ENCODE measurements at places on chromosomes 5 and 9.

DNA sequence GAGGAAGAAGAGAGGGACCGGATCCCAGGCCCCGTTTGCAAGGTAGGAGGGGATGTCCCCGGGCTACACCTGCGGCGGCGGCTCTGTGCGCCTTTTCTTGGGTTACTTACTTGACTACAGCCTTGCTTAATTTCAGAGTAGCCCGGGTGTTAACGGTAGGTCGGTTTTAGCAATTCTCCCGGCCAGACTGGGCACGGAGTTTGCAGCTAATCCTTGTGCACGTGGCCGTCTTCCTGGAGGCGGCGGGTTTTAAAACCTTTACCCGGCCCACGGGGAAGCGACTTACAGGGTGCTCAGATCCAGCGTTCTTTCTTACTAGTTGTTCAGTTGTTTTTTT lies 313 bp downstream of the BRIX1 start:
- DNase-seq, result no peak

DNA sequence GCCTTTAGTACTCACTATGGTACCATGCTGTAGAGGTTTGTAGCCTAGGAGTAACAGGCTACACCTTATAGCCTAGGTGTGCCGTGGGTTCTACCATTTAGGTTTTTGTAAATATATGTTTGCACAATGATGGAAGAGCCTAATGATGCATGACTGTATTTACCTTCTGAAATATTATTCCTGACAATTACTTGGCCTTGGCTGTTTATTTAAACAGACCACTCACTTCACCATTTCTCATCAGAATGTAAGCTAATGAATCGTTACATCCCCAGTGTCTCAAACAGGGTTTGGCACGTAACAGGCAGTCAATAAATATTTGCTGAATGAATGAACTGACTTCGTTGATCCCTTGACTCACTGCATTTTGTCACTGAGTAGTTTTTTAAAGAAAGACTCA lies 93.1 kb downstream of the MED27 start:
- DNase-seq, result no peak

DNA sequence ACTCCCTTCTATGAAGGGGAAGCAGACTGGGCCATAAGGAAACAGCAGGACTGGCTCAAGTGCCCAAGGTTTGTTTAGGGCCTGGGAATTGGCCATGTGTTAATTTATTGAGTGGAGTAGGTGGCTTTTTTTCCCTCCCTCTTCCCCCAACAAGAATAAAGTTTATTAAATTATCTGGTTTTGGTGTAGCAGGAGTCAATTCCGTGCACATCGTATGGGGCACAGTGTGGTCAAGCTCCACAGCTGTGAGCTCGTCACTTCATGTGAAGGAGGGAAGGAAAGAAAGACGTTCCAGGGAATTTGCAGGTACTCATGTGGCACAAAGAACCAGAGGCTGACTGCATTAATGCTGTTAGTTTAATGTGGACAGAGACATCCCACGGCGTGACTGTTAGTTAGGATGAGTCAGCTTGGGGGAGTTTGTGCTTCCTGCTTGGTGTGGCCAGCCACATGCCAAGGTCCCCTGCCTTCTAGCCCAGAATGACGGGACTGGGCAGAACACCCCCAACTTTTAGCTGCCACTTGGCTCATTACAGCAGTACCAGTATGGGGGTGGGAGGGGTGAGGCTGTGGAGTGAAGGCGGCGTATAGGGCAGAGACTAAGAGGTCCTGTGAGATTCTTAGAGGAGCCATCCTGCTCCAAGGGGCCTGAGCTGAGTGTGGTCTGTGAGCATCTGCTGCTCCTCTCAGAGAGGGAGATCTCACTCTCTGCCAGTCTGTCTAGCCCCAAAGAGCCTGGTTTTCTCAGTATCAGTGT lies 33.2 kb downstream of the CSF1R start:
- DNase-seq, result no peak

GRCh38 chr5:2427983-2428382 lies 323.5 kb downstream of the IRX2 start:
- no peak for DNase-seq

DNA sequence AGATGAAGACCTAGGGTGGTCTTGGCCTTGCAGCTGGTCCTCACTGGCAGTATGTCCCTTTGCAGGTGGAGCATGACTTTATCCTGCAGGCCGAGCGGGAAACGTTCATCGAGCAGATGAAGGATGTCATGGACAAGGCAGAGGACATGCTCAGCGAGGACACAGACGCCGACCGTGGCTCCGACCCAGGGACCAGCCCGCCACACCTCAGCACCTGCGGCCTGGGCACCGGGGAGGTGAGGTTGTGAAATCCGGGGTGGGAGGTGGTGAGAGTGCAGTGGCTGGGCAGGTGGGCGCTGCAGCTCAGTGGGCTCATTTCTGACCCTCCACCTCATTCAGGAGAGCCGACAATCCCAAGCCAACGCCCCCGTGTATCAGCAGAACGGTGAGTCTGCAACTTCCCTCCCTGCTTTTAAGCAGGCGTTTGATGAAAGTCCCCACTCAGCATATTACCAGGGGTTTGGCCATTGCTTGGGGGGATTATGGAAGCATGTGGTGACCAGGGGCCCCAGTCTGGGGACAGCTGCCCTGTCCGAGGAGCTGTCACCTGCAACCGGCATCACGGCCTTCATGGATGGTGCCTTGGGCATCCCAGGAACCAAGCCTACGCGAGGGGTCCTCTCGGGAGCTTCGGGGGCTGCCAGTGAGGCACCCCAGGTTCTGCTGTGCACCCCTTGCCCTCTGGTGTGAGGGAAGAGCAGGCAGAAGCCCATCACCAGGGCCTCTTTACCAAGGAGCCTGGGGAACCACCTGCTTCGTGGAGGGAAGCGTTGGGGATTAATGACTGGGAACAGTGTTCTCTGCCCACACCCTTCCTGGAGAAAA lies 84.0 kb downstream of the WNK2 start:
- DNase-seq, result no peak

DNA sequence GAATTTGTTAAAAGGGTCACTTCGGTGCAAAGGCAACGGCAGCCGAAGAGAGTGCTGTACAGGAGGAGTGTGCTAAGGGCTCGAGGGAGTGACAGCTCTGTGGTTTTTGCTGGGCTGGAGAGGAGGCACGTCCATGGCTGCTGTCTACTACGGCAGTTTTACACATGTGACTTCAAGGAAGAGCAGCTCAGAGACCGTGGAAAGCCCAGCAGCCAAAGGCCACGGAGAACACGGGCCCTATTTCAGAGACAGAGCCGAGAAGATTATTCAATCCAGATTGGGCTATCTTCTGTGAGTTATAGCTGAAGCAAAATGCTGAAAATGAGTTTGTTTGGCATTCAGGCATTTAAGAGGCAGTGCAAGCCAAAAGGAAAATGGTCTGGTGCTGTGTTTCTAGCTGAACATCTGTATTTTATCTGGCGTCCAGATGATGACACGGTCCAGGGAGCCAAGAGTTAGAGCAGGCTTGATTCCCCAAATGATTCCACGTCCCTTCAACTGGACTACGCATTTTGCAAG lies 96.4 kb downstream of the RFK start:
- no peak for DNase-seq

DNA sequence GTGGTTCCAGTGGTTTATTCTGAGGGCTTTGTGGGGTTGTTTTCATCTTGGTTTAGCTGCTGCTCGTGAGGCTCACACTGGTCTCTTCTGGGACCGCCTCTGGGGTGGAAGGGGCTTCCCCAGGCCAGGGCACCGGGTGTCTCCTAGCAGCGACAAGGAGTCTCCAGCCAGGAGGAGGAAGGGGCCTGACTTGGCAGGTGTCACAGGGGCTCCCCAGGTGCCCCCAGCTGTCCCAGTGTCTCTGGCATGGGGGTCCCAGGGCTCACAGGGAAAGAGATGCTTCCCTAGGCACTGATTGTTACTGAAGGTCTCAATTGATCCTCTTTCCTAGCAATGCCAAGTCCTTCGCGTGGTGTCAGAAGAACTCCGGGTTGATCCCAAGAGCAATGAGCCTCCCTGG lies 241.1 kb upstream of the IRX4 start:
- no peak for DNase-seq

DNA sequence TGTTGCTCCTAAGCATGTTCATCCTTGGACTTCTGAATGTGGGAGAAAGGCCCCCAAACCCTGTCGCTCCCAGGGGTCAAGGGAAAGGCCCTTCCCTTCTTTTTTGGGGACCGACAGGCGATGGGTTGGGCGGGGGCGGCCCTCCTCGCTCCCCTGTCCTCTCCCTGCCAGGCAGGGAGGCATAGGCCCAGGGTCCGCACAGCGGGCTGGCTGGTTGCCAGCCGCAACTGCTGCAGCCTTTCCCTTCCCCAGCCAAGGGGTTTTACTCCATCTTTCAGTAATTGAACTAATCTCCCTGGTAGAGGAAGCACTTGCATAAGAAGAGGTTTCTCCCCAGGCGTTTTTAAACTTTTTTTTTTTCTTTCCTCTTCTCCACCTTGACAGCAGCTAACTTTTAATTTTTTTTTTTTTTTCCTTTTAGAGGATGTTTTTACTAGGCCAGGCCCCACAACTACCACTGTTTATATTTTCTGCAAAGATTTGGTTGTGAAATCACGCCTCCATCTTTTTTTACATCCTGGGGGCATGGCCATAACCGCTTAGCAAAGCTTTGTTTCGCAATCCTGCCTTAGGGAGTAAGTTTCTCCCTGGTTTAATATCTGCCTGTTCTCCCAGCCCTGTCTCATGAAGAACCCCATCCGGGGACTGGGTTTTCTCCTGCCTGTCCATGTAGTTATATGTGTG lies 216.9 kb upstream of the ZNF608 start:
- peak; percentile 49 for DNase-seq

GRCh38 chr5:158998793-158999325 lies 100.9 kb downstream of the EBF1 start:
- DNase-seq, result no peak

DNA sequence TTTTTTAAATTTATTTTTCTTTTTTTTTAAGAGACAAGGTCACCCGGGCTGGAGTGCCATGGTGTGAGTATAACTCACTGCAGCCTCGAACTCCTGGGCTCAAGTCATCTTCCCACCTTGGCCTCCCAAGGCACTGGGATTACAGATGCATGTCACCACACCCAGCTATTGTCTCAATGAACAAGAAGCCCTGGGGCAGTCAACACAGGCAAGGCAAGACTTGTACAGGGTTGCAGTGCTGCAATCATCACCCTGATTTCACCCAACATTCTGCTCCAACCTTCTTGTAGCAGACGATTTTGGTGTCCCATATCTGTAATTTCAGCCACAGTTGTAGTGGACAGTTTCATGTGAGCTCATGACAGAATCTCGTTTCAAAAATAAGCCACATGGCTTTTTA lies 205.8 kb upstream of the KIF2A start:
- DNase-seq, result no peak

DNA sequence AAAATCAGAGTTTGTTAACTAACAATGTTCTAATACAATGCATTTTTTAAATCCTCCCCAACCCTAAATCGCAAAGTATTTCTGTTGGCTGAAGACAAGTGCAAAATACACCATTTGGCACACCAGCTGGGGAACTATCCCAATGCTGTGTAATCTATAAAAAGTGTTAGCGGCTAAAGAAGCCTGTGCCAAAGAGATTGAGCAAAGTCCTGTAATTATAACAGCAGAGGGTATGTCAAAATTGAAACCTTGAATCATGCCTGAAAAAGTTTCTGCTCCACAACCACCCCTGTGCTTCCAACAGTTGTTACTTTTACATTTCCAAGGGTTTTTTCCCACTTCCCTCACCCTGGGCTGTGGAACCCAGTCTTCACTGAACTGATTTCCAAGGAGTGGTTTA lies 83.1 kb upstream of the PLPP6 start:
- no peak for DNase-seq

DNA sequence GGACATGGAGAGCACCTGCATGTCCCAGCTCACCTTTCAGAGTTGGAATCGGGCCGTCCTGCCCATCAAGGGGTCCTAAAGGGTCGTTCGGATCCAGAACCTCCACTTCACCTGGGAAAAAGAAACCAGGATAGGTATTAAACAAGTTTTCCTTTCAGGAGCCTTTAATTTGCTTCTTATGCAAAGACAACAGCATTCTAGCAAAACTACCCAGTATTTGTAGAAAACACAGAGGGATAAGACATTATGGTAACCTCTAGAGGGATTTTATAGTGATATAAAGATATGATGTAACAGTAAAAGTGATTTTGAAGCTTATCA lies 174.4 kb downstream of the ROR2 start:
- no peak for DNase-seq

- DNase-seq, result no peak
Observed at GRCh38 chr5:169814522-169814921, 165.8 kb downstream of the INSYN2B start.
